NCI-H2171 (cell line): ENCODE measurements at places on chromosomes 4 and X.

DNA sequence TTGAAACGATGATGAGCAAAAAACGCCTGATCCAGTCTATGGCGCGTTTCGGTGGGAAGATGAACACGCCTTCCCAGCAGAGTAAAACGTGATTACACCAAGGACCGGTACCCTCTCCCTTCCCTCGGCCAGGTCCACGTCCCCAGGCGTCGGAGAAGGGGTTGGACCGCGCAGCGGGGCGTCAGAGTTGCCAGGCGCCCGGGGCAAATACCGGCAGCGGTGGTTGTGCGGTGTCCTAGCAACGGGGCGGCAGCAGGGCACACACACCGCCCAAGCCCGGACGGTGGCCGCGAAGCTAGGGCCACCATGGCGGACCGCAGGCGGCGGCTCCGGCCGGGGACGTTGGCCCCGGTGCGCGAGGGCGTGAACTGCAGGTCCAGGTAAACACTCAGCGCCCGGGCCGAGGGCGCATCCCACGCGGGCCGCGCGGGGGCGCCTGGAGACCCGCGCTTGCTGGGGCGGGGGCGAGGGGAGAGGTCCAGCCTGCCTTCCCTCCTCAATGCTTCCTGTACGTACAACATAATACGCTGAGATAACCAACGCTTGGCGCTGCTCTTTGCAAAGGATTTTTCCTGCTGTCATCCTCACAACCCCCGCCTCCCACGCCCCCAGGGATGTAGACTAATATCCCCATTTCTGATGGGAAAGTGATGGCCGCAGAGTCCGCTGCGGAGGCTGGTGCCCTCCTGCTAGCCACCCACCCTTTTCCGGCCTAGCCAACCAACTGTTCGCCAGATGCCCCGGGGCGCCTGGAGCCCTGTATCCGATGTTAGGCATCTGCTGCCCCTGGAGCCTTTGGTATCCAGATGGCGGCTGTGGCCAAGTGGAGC, at the start of gene FAM47E:
TSS of gene FAM47E (plus strand) at position 281 of the 830 bp plus-strand sequence. CDS start at position 307, 26 bp downstream.
- peak; percentile 26 for DNase-seq

DNA sequence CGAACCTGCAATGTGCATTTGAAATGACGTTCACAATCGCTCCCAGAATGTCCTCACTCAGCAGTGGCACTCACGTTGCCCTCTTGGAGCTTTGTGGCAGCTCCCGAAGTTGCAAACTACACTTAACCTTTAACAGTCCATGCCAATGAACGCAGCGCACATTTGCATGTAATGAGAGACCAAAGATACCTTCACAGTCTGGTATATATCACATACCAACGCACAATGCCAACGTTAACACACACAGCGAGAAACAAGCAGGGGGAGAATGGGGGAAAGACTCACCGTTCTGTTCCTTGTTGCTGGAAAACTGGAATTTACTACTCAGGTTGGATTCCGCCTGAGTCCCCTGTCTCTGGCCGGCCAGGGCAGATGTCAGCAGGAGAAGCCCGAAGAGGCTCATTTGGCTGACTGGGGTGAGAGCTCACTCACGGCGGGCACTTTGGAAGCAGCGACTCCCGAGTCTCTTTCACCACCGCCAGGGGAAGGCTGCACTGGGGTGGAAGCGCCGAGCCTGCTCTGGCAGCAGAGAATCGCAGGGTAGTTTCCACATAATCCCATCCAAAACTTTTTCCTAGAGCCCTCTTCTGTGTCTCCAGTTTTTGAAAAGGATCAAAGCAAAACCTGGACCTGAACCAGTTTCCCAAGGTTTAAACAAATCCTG, 966 bp downstream of the PDGFC start:
- no peak for DNase-seq

GRCh38 chr4:17577665-17578481, 875 bp downstream of the LAP3 start:
- no peak for DNase-seq

GRCh38 chrX:46712764-46713163, 46.2 kb downstream of the SLC9A7 start:
- no peak for DNase-seq

- DNase-seq = no peak
These were observed 931.6 kb downstream of the RAPGEF2 start for GRCh38 chr4:160034501-160034900.
